ENCODE measurements at places on chromosomes 5 and 9.
A peak's percentile ranks its signal among the peaks of the same experiment; 100 is the strongest.

DNA sequence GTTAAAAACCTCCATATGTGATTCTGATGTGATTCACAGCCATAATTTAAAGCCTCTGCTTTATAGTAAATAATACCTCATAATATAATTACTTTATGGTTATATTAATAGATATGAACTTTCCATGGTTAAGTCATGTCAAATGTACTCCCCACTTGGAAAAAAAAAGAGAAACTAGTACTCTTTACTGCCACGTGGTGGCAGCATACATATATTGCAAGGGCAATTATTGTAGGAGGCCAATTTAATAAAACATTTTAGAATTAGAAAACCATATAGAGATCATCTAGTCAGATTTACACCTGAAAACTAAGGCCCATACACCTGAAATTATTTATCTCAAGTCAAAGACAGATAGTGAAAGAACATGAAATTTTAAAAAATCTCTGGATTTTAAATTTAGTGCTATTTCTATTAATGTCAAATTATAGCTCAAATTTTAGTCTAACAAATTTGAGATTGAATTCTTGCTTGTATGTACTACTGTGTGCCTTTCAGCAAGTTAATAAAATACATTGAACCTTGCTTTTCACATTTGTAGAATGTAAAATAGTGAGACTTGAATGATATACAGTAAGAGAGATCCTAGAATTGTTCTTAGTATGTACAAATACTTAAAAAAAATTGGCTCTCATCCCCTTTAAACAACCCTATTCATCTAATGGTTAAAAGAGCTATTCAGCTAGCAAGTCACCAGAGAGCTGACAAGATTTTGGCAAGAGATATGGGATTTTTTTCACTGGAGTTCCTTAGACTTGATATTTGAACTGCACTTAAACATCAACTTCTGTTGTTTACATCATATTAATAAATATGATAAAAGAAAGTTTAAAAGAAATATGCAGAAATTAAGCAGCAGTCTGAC, 603.8 kb downstream of the TLE4 start:
- DNase-seq: no peak

DNA sequence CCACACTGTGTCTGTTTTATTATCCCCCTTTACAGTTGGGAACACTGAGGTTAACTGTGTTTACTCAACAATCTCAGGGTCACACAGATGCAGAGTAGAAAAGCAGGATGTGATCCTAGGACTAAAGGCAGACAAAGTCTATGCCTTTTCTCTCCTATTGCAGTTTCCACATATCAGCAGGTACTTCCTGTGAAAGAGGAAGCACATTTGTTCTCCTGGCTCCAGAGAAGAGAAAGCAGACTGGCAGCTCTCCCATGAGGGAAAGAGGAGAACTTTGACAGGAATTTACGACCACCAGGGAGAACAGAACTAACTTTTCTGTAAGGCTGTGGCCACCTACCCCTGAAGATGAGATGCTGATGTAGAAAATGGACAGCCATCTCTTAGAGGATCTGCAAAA, 84.2 kb upstream of the TNC start:
- no peak for DNase-seq

DNA sequence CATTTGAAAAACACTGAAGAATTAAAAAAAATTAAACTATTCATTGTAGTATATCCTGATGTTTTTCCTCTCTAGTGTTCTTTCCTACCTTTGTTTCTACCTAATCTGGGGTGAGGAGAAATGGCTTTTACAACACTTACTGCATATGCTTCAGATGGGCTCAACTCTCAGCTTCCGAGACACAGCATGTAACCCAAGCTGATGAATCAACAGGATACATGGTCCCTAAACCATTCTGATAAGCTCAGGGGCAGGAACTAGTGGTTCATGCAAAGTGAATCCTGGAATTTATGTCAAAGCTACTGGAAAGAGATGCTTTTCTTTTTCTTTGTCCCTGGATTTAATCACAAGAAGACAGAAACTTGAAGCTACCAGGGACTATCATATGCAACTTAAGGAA, 672.5 kb upstream of the RORB start:
- no peak for DNase-seq

DNA sequence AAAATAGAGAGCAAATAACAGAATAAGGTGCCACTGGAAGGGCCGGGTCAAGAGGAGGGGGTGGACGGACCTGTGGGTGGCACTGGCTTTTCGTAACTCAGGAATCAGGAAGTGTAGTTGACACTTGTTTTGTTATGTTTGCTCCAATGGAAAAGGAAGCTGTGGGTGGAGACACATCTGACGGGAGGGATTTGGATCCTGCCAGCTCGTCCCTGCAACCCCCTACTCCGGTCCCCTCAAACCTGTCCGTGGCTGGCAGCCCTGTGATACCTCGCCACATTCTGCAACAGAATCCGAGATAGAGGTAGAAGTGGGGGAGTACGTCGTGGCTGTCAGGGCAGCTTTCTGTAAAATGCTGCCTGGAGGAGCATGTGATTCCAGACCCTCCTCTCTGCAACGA, 104.2 kb upstream of the IER5L start:
- no peak for DNase-seq

- DNase-seq: no peak
Measured at GRCh38 chr5:151663617-151664293, 23.0 kb downstream of the SPARC start.

- no peak for DNase-seq
Measured at GRCh38 chr9:105206821-105207699, 37.4 kb upstream of the SLC44A1 start.

- no peak for DNase-seq
Measured at GRCh38 chr5:138351056-138351455, 1.4 kb upstream of the KDM3B start.

GRCh38 chr9:72844440-72844768, 108.4 kb downstream of the ALDH1A1 start:
- DNase-seq: no peak

DNA sequence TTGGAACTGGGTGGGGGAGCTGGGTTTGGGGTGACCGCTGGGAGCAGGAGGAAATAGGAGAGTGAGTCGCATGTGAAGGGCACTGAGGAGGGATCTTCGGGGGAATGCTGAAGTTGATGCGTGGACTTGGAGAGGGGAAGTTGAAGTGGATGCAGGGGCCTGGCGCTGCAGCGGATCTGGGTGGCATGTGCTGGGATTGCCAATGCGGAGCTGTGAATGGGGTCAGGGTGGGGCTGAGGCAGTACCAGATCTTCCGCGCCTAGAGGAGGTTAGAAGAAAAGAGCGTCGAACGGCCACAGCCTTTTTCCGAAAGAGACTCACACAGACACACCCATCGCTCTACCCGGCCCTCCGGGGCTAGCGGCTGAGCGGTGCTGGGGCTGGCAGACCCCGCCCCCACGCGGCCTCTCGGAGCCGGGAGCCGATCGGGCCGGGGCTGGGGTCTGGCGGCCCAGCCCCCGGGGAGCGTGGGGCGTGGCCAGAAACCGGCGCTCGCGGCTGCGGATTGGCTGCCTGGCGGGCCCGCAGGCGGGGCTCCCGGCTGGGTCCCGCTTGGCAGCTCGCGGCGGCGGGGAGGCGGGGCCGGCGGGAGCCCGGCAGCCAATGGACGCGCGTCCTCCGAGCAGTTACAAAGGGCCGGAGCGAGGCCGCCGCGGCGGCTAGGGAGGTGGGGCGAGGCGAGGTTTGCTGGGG, at the start of gene TGFBR1:
Gene TGFBR1, plus strand, starts transcription at position 655 of the 693 bp plus-strand sequence. CDS start 93 bp downstream, outside the sequence.
- DNase-seq: peak; percentile 81

DNA sequence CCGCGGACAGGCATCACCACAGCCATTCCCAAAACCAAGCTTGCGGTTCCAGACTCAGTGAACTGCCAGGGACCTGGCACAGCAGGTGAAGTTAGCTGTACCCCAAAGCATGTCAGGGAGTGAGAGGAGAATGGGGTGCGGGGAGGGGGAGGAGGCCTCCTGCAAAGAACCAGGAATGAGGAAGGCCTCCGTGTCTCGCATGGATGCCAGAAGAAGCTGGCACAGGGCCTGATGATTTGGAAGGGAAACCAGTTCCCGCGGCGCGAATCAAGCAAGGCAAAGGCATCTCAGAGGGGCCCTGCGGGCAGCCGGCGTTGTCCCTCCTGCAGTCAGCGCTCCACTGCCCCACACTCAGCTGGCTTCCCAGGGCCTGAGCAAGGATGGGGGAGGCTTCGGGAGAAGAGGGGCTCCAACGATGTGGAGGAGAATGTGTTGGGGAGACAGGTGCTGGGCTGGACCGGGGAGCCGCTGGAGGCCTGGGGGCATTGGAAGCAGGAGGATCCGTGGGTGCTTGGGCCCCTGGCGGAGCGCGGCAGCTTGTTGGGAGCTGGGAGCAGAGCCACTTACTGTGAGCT, 14.6 kb downstream of the SLC9A3 start:
- no peak for DNase-seq

GRCh38 chr5:113343343-113343742, 91.4 kb downstream of the TSSK1B start:
- DNase-seq: no peak

DNA sequence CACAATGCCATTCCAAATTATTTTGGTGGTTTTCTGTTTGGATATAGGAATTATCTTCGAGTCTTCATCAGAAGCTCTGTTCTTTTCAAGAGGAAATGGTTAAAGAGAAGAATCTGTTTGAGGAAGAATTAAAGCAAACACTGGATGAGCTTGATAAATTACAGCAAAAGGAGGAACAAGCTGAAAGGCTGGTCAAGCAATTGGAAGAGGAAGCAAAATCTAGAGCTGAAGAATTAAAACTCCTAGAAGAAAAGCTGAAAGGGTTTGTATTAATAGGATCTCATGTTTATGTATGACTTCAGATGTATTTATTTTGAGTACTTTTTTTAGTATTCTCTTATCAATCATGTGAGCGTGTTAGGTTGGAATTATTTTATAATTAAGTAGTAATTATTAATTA, 15.0 kb downstream of the HMMR start:
- no peak for DNase-seq

- DNase-seq: no peak
Measured at GRCh38 chr5:1787472-1788047, 12.1 kb downstream of the MRPL36 start.

GRCh38 chr5:4128994-4129393, 533.4 kb downstream of the IRX1 start:
- DNase-seq: no peak

GRCh38 chr9:133578524-133579441, 30.4 kb downstream of the FAM163B start:
- no peak for DNase-seq

GRCh38 chr9:21890696-21891095, 88.3 kb downstream of the MTAP start:
- no peak for DNase-seq

DNA sequence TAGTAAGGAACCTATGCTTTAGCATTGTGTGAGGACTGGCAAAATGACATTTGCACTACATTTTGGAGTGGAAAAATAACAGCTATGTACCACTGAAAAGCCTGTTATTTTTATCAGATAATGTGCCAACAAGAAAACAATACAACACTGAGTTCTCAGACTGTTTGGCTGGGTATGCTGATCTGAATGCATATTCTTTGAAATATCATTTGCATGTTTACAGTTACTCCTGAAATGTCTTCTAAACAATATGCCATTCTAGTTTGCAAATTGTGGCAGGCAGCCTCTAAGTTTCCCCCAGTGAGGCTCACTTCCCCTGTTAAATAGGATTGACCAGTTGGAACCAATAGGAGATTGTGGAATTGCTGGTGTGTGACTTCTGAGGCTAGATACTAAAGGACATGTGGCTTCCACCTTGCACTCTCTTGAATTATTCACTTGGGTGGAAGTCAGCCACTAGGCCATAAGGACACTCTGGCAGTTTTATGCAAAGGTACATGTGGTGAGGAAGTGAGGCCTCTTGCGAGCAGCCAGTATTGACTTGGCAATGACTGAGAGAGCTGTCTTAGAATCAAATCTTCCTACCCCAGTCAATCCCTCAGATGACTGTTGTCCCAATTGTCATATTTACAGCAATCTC, 250.4 kb upstream of the PCSK5 start:
- no peak for DNase-seq

DNA sequence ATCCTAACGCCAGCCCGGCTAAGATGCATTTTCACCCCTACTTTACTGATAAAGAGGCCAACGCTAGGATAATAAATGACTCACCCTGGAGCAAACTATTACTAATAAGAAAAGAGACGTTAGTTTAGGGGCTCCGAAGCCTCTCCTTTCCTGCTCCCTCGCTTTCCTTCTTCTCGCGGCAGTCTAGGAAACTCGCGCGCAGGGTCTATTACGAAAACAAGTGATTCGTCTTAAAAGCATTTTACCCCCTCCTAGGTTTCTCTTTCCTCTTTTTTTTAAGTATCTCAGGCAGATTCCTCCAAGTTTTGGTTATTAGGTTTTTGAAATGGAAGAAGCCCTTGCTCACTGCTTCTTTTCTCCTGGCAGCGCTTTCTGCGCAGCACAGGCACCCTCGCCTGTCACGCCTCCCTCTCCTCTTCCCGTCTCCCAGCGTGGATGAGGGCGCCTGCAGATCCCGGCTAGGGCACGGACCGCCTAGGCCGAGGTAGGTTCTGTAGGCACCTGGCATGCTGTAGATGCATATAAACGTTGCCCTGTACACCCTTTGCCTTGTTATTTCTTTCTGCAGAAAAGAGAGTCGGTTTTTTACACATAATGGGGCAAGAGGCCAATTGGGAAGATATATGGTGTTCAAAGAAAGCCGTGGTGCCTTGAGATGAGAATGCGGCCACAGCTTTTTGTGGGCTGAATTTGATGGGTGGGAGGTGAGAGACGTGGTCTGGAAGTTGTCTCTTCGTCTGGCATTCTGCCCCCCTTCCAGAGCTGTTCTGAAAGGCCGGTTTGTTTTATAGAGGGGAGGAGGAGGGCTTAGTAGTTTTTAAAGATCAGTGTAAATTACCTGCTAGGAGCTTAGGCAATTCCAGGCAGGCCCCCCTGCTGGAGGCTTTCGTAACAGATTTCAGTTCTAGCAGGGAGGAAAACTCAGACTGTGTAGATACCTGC, 983 bp downstream of the GCNT1 start:
- no peak for DNase-seq

- no peak for DNase-seq
Measured at GRCh38 chr5:154086146-154086545, 47.4 kb downstream of the MFAP3 start.

DNA sequence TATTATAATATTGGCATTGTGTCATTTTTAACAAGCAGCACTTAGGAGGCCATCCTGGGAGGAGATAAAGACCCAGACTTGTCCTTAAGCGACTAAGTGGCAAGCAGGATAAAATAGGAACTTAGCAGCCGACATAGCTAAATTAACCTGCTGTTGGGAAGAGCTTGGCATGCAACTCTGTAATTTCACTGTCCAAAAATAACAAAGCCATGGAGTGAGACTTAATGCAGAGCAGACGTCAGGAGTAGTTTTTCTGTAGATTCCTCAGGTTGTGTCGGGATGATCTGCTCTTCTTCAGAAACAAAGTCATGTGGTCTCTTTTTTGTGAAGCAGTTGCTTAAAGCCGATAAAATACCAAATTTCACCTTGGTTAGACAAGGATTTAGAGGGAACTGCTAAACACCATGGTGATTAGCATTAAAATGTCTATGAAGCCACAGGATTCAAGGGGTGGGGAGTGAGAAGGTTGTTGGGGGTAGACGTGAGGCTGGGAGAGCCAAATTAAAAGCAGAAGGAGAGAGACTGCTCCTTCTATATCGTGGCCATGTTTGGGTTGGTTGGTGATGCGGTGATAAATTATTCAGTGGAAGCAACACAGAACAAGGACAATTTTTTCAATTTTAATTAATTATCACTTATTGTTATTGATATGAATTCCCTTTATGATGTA, 303.0 kb downstream of the CSNK1G3 start:
- no peak for DNase-seq

- DNase-seq: no peak
Measured at GRCh38 chr5:171989946-171990712, 16.3 kb downstream of the FBXW11 start.

GRCh38 chr9:100397529-100398266, 29.2 kb upstream of the MSANTD3 start:
- DNase-seq: no peak
